ENCODE measurements at places on chromosomes 16 and 17.

GRCh38 chr16:3578610-3579551 lies 1.7 kb upstream of the NLRC3 start:
- no peak for DNase-seq

DNA sequence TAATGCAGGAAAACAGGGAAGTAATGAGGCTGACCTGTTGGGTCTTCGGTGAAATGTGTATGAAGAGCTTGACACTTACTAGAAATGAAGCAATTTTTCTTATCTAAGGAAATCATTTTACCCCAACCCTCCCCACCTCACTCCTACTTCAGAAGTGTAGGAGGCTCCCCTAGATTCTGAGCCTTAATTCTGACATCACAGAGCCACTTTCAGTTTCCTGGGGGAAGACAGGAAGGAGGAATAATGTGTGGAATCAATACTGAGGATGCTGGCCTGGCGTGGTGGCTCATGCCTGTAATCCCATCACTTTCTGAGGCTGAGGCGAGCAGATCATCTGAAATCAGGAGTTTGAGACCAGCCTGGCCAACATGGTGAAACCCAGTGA lies 20.3 kb downstream of the FBRS start:
- no peak for DNase-seq

- no peak for DNase-seq
Observed at GRCh38 chr16:3356118-3356517, 429 bp downstream of the OR2C1 start.

GRCh38 chr16:12458591-12459358 lies 344.9 kb downstream of the CPPED1 start:
- peak; percentile 6 for DNase-seq

DNA sequence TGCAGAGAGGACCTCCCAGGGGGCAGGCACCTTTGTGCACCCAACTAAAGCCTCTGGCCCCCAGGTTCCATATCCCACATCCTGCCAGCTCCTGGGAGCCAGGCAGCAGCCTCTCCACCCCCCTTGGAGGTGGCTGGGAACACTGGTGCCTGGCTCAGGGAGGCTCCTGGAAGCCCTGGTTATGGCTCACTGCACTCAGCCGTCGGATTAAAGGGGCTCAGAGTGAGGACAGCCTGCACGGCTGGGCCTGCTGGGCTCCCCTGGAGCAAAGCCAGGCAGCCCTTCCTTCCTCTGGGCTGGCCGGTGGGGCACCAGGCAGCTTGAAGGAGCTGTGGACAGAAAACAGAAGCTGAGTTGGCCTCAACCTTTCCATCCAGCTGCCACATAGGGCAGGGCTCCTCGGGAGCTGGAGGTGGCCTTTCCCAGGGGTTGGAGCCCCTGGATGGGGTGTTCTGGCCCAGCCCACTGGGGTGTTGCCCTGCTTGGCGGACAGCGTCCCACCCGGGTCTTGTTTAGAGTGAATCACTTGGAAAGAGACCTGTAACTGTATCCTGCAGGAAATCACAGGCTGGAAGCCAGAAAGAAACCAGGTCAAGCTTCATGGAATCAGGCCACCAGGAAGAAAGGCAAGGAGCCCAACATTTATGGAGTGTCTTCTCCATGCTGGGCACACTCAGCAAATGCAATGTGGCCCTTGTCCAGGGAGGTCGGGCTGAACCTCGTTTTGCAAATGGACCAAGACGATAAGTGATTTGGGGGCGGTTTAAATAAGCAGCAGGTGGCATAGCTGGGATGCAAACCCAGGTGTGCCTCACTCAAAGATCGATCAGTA lies 253.3 kb downstream of the SOX9 start:
- no peak for DNase-seq

GRCh38 chr16:56462064-56462796 lies 10.9 kb downstream of the OGFOD1 start:
- DNase-seq: no peak

DNA sequence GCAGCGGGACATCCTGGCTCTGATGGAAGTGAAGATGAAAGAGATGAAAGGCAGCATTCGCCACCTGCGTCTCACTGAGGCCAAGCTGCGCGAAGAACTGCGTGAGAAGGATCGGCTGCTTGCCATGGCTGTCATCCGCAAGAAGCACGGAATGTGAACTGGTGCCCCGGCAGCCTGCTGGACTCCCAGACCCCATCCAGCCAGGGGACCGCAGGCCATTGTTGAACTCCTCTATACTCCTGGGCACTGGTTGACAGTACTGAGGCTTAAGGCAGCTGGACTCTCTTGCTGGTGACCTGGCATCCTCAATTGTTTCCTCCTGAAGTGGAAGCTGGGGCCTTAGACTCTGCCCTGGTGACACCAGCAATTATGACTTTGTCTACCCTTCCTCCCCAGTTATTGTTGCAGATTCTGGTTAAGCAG lies 1.2 kb downstream of the THAP11 start:
- no peak for DNase-seq

GRCh38 chr17:10126616-10127501 lies 71.5 kb downstream of the GAS7 start:
- peak; percentile 69 for DNase-seq

DNA sequence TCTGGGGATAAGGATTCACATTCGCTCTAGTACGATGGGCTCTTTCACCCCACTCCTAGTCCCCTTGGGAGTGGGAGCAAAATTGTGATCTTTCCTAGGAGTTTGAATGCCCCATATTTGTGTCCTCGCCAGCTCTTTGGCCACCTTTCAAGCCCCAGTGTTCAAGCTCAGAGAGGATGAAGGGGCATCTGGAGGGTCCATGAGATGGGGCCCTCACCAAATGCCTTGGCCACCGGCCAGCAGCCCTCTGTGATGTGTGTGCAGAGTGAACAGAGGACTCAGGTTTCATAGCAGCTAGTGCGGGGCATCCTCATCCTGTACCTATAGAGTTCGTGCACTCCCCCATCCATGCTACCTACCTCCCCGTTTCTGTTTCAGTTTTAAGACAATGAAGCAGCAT lies 140.6 kb downstream of the RAB11FIP4 start:
- DNase-seq: no peak

GRCh38 chr16:82454152-82454551 lies 172.6 kb upstream of the CDH13 start:
- no peak for DNase-seq

DNA sequence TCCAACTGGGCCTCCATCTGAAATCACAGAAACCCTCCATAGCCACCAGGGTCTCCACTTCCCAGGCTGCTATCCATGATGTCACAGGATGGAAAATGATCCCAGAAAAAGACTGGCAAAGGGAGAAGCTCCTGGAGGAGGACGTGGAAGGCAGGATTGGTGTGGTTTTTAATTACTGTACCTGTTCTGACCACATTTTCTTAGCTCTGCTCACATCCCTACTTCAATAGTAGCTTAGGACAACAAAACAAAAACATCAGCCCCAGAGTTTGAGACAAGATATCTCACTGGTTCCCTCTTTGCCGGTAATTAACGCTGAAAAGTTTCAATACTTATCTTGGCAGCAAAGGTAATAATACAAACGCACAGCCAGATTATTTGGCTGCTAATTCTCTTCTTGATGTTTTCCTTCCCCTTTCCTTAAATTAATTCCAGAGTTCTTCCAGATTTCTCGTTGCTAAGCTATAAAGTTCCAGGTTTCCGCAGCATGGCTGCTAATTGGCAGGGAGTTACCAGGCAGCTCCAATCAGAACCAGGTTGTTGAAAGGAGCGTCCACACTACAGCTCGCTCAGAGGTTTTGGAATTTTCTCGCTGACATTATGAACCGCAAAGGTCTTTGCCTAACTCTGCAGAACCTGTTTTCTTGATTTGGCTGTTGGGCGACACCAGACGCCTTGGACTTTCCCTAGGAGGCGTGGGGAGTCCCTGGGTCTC lies 263.4 kb downstream of the MRTFB start:
- peak; percentile 72 for DNase-seq

- peak; percentile 69 for DNase-seq
Observed at GRCh38 chr17:879546-880442, 97.6 kb downstream of the MRM3 start.

- DNase-seq: no peak
Observed at GRCh38 chr16:10552998-10553491, 27.4 kb downstream of the EMP2 start.

DNA sequence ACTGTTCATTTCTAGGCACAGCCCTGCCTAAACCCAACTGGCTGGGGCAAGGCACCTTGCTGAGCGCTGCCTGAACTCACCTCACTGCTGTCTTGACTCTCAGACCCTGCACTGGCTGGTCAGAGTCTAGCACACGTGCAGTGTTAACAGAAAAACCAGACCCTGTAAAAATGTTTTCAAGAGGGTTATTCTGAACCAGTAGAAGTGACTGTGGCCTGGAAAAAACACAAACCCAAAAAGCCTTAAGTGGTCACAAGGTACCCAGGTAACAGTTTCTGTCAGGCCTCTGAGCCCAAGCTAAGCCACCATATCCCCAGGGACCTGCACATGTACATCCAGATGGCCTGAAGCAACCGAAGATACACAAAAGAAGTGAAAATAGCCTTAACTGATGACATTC lies 6.1 kb upstream of the EIF4A3 start:
- DNase-seq: no peak

DNA sequence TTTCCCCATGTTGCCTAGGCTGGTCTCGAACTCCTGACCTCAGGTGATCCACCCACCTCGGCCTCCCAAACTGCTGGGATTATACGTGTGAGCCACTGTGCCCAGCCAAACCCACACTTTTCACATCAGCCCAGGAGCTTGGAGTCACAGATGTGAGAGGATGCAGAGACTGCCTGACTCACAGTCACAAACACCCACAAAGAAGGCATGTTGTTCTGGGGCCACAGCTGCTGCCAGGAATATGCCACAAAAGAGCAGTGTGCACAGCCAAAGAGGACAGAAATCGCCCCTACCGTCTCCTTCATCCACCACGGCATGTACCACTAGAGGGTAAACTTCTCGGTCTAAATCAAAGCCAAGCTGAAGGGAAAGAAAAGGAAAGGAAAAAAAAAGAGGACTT lies 25.1 kb upstream of the FOXJ1 start:
- no peak for DNase-seq

GRCh38 chr17:393806-394717 lies 41.5 kb upstream of the RPH3AL start:
- no peak for DNase-seq

DNA sequence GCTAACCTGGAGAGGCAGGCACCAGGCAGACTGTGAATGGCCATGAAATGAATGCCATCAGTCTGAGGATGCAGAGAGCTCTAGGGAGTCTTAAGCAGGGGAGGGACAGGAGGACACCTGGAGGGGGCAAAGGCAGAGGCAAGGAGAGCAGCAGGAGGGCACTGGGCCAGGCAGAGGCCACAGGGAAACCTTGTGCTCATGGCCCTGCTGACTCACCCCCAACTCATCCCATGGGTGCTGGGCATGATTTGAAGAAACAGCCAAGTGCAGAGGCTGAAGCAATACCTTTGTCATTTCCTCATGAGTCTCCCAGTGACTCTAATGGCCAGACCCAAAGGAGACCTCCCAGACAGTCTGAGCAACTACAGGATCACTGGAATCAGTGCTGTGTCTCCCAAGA lies 141.4 kb downstream of the TMEM132E start:
- no peak for DNase-seq

DNA sequence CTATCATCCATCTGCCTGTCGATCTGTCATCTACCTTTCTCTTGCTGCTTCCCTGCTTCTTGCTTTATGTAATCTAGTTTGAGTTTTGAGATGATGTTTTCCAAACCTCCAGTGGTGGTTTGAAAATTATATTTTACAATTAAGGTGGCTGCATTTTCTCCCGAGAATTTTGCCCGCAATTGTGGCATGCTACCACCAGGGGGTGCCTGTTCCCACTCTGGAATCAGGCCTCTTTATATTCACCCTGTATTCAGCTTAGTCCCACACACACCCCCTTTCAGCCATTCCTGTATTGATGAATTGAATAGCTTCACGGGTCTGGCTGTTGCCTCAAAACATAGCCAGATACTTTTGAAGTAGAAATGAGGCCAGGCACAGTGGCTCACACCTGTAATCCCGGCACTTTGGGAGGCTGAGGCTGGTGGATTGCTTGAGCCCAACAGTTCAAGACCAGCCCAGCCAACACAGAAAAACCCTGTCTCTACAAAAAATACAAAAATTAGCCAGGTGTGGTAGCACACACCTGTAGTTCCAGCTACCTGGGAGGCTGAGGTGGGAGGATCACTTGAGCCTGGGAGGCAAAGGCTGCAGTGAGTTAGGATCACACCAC lies 3.2 kb downstream of the PRSS22 start:
- DNase-seq: no peak

DNA sequence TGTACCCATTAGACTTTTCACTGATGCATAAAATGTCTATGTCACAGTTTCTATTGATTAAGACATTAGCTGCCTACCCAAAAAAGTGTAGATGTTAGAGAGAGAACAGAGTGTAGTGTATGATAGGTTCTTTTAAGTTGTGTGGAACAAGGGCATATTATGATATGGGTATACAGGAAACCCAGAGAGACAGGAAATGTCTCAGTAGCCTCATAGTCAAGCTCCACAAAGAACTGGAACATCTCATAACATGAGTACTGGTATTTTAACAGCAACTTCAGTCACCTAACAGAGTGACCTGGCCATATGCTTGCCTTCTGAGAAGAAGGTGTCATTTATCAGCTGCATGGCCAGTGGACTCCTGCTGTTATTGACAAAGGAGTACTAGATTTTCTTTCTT lies 128.1 kb downstream of the RGS9 start:
- DNase-seq: no peak

- peak; percentile 13 for DNase-seq
Observed at GRCh38 chr16:20023190-20023589, 50.5 kb downstream of the GPR139 start.

DNA sequence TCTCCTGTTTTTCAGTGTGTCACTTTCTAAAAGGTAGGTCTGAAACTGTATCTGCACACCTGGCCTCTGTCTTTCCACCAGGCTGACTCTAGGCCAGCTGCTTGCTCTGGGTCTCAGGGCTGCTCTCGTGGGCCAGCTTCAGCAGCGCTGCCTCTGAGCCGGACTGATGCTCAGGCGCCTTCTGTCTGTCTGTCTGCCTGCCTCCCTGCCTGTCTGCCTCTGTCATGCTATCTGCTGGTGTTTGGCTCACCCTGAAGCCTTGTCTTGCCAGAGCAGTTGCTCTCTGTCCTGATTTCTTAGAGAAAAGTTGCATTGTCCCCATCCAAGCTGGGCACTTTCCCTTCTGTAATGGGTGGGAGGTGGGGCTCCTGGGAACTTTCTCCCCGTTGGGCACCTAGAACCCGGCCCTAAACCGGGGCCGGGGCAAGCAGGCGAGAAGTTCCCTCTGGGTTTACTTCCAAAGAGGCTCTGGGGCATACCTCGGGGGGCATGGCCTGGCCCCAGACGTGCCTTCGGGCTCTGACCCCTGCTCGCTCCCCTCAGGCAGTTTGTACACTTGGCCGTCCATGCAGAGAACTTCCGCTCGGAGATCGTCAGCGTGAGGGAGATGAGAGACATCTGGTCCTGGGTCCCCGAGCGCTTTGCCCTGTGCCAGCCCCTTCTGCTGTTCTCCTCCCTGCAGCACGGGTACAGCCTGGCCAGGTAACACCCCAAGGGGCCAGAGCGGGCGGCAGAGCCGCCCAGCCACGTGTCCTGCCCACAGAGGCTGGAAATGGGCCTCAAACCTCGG lies 15.9 kb upstream of the ATP6V0C start:
- no peak for DNase-seq

GRCh38 chr17:49918591-49918990 lies 50.4 kb upstream of the DLX4 start:
- DNase-seq: no peak
